ENCODE measurements at places on chromosomes 1 and 21.

DNA sequence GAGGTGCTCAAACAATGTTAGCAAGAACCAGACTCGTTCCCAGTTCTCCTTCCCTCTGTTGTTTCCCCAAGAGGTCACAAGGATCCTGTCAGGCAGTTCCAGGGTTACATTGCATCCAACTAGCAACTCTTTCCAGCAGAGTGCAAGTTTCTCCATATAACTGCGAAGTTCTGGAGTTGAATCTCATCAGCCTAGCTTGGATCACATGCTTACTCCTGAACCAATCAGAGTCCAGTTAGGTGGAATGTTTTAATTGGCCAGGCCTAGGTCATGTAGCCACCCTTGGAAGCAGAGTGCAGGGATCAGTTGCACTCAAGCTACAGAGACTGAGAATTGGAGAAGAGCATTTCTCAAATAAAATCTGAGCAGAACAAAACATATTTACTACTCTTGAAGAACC lies 15.9 kb upstream of the PIK3R3 start:
- no peak for DNase-seq

DNA sequence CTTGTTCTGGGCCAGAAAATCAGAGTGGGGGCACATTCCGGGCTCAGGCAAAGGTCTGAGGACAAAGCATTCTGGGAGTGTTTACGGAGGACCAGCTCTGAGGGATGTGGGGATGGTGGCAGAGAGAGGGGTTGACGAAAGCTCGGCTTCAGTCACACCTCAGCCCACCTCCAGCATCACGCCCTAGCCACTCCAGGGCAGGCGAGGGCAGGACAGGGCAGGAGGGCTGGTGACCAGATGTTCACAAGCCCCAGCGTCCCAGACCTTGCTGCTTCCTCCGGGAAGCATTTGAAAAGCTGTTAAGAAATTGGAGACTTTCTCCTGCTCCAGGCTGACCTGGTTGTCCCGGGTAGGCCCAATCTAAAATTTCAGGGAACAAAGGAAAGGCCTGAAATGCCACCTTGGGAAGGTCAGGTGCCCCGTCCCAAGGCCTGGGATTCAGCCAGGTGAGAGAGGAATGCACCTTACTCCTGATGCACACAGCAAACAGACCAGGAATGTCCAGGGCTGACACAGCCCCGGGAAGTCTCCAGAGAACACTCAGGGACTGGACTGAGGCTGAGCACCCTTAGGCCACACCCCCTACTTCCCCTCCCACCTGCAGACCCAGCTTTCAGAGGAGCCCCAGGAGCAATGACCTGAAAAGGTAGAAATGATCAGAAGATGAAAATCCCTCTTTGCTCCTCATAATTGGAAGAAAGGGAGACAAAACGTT lies 71.9 kb upstream of the KLHDC7A start:
- no peak for DNase-seq

DNA sequence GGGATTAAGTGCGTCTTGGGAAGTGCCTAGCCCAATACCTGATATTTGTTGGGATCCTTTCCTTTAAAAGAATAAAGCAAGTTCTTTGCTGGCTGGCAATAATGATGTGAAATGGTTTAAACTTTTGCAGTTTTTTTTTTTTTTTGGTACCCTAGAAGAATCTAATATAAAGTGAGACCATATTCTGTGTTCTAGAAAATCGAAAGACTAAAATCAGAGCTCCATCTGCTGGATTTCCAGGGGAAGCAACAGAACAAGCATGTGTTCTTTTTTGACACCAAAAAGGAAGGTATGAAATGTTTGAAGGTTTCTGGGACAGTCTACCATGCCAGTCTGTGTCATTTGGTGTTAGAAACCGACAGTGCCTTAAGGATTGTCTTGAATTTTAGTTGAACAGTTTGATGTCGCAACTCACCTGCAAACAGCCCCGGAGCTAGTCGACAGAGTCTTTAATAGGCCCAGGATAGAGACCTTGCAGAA lies 6.4 kb downstream of the UTP11 start:
- no peak for DNase-seq

DNA sequence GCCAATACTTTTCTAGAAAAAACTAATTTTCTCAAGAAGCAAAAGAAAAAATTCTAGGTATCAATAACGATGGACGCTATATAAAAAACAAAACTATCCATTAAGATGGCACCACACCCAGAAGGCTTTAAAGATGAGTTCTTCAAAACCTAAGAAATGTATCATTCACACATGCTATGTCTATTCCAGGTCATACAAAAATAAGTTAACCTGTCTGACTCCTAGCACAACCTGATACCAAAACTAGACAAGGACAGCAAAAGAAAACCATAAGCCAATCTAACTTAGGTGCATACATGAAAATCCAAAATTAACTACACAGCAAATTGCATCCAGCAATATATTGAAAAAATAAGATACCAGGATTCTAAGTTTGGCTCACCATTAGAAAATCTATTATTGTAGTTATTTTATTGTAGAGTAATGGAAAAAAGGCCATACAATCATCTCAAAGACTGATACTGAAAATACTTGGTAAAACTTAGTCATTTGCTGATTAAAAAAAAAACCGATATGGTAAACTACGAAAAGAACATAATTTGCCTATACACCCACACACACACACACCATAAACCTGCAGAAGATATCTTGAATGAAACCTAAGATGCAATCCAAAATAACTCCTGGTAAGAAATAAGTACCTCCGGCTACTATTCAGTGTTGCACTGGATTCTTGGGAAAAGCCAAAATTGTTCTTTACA lies 55.0 kb downstream of the TRAF5 start:
- DNase-seq: no peak
